ENCODE measurements at places on chromosomes 6 and 20.

- DNase-seq = no peak
These were observed 123.9 kb downstream of the IBTK start for GRCh38 chr6:82123632-82124031.

GRCh38 chr6:15551798-15552197 is 111.0 kb downstream of the DTNBP1 start:
- peak; percentile 18 for DNase-seq

DNA sequence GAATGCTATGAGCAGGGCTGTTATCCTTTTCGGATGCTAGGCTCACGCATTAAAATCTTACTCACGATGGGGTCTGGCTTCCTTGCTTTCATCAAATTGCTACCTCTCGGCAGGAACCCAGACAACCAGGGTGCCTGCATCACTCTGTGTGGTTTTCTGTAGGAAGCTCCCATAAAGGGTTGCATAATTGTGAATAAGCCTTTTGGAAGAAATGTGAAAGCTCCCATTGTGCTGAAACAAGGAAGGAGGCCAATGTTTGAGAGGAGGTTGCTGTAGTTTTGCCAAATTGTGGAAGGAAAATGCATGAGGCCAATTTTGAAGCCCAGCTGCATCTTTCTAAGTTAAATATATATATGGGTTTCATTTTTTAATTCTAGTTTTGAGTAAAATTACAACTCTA is 615.5 kb downstream of the C6orf118 start:
- DNase-seq = no peak

DNA sequence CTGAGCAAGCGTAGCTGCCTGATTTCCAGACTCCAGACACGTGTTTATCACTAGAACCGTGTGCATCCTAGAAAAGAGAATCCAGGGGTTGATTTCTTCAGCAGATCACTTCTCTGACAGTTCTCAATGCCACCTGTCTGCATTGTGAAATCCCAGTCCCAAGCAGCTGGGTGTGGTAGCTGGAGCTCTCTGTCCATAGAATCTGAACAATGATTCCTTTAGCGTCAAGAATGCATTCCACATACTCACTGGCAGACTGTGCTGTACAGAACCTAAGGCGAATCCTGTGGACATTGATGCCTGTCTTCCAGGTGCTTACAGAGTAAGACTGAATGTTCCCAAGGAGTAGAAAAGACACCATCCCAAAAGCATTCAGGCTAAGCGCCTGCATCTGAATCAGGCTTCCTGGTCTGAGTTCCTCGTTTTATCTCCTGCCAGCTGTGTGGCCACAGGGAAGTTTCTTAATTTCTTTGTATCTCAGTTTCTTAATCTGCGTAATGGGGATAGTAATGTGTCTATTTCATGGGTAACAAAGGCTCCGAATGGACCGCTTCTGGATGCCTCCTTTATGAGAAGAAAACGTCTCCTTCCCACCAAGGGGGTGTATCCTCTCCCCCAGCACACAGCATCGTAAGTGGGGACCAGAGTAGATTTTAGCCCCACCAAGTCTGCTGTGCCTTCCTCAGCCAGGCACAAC is 10.4 kb upstream of the TRAF3IP2 start:
- no peak for DNase-seq

- DNase-seq = no peak
These were observed 94.3 kb downstream of the RAMACL start for GRCh38 chr6:166492092-166492741.

- DNase-seq = no peak
These were observed 15.7 kb downstream of the ERMARD start for GRCh38 chr6:169766921-169767736.

DNA sequence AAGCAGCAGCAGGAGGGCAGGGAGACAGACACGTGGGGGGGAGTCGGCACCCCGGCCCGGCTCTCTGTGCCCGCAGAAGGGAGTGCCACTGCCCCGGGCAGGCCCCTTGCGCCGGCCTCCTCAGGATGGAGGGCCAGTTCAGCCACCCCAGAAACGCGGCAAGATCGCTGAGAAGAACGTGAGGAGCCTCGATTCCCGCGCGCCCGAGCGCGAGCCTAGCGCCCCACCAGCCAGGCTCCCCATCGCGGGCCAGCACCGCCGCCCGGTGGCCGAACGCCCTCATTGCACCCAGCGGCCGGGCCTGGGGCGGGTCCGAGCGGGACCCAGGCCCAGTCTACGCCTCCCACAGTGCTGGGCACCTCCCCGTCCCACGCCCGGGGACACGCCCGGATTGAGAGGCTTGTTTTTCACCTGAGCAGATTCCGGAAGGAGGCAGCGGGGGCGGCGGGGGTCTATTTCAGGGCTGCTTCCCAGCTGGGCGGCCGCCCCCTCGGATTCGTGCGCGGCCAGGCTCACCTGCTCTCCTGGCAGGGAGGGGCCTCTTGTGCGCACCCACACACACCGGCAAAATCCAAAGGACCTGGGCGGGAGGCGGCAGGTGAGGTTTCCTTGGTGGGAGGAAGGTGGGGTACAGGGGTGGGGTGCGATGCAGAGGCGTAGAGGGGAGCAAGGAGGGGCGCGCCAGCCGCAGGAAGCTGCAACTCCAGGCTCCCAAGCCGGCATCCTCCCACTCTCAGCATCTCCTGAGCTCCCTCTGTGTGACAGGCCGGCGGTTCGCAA is 9.0 kb upstream of the GRM4 start:
- peak; percentile 62 for DNase-seq

- DNase-seq = no peak
These were observed 2.1 kb upstream of the LBP start for GRCh38 chr20:38344107-38344701.

DNA sequence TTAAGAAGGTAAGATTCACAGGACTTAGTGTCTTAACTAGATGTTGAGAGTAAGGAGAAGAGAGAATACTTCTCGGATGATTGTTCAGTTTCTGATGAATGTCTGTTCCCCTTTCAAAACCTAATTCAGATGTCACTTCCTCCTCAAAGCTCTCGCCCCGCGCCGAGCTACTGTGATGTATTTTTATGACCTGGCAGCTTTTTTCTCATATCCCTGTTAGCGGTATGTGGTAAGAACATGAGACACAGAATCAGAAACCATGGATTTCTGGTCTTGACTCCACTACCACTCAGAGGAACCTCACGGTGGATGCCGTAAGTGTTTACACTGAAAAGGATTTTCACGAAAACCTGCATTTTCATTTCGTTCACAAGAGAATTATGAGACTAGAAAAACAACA is 48.4 kb downstream of the CEP43 start:
- DNase-seq = peak; percentile 86

DNA sequence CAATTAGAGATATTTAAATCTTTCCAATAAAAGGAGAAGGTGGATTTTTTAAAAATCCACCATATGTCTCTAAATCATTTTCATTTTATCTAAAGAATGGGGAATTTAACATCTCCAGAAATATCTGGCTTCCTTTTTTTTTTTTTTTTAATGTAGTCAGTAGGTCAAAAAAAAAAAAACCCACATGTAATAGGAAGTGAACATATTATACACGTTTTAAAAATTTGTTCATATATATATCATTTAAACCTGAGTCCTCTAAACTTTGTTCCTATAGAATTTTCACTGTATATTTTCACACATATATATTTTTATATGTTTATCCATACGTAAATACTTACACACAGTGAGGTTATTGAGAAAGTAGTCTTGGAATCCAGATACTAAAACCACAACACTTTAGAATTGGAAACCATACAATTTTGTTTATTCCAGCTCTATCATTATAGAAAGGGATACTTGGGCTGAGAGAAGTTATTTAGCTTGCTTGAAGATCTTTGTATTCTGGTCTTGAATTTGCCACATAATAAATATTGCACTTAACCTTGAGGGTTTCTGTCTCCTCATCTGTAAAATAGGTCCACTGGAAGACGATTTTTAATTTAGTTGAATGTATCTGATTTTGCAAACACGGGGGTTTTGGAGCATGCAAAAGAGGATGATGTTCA is 62.1 kb upstream of the ZNF217 start:
- no peak for DNase-seq

- DNase-seq = no peak
These were observed 27.0 kb downstream of the MAP7 start for GRCh38 chr6:136523196-136523595.

GRCh38 chr6:107124934-107125348 is 9.6 kb upstream of the BEND3 start:
- DNase-seq = peak; percentile 60

DNA sequence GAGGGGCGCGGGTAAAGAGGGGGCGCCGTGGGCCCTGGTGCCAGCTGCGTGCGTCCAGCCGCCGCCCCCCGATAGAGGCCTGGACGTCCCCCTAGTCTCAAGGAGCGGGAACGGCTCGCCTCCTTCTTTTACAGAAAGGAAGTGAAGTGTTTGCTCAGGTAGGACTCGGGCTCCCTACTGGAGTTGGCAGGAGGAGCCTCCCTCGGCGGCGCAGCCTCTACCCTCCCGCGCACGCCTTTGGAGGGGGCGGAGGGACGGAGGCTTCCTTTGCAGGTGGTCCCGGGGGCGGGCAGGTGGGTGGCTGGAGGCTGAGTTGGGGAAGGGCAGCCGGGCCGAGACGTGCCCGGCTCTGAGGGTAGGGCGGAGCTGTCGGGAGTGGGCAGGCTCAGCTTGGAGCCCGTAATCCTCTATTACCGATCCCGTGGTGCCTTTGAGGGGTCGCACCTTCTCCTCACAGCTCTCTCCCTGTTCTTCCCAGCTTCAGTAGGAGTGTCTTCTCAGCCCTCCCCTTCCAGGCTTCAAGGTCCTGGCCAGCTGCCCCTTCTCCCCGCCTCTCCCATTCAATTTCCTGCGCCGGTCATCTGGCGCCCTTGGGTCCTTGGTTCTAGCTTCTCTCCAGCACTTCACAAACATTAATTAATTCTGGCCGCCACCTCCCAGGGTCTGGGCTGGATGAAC is 728 bp downstream of the ITPR3 start:
- peak; percentile 46 for DNase-seq

DNA sequence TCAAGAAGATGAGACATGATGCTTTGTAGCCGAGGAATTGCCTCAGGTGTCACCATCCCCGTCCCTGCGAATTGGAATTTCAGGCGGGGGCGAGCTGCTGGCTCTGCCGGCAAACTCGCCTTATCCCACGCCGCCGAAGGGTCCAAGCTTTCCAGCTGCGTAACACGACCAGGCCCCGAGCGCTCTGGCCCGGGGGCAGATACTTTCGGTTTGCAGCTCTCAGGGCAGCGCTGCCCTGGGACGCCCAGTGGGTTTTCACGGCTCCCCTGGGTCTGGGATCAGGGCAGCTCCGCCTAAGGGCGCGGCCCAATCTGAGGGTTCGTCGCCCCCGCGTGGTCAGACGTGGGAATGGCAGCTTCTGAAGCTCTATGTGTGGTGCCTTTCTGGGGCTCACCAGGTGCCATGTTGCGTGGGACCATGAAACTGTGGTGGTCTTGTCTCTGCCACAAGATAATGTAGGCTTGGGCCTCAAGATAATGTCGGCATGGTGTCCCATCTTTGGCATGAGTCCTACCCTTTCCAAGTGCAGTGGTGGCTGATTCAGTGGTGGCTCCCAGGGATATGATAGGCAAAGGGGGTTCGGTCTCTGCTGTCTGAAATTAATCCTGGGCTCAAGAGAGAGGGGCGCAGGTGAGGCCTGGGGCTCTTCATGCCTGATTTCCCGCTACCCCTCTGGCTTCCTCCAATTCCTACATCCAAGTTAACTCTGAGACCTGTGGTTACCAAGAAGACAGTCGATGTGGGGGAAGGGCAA is 21.0 kb downstream of the PIGT start:
- peak; percentile 84 for DNase-seq

DNA sequence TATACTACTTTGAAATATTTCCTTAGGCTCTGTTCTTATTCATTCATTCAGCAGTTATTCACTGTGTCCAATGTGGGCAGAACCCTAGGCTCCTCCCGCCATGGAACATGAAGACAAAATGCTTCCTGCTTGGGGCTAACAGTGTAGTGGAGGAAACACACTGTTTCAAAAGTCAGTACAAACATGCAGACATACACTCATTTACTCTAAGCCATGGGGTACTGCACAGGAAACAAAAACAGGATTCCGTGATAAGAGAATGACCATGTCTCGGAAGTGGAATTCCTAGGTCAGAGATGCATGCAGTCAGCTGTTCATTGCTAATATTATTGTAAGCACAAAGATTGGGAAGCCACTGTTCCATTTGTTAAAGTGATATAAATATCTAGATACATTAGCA is 18.4 kb upstream of the FAM209A start:
- no peak for DNase-seq

DNA sequence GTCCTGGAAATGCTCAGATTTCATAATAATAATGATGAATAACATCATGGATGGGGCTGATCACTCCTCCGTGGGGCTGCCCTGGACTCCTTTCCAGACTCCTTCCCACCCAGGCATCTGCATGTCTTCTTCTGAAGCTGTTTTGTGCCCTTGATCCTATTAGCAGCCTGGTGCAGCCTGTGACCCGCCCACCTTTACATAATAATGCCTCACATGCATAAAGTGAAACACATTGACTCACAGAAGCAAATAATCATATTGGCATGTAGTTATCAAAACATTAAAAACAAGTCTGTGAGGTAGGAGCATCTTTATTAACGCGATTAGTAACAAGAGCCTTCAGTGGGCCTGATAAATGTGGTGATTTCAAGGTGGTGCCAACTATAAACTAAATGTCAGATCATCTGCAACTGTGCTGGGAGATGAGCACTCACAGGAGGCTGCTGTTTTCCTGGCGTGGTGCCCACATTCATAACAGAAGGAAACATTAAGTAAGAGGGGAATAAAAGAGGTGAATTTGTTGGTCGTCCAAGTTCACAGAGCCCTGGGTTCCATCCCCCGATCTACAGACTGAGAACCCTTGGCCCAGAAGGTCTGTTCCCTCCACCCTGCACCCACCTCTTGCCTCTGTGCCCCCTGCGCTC is 344.7 kb downstream of the CDH4 start:
- no peak for DNase-seq

- DNase-seq = no peak
These were observed 48.4 kb downstream of the EZR start for GRCh38 chr6:158770533-158771330.

GRCh38 chr6:4128072-4128471 is 7.3 kb downstream of the ECI2 start:
- DNase-seq = no peak

GRCh38 chr6:88013554-88013953 is 34.1 kb upstream of the SPACA1 start:
- DNase-seq = no peak

- DNase-seq = peak; percentile 52
These were observed 768 bp upstream of the FYN start for GRCh38 chr6:111874025-111874415.

- no peak for DNase-seq
These were observed 31.7 kb downstream of the C6orf52 start for GRCh38 chr6:10662742-10663141.

- peak; percentile 46 for DNase-seq
These were observed 304.5 kb downstream of the PRL start for GRCh38 chr6:21992178-21992967.

- DNase-seq = no peak
These were observed 33.2 kb downstream of the HLA-DRA start for GRCh38 chr6:32472781-32473375.

GRCh38 chr6:33708516-33709204 is 2.8 kb downstream of the UQCC2 start:
- DNase-seq = no peak

Measured in GM12865 (cell line).